Subcutaneous preadipocyte (primary cell): ENCODE measurements at places on chromosomes 2 and 18. TPM values are rescaled to one million over a fixed set of nuclear protein-coding genes. Genes with fewer than 3 reads are reported as not detected.

NDUFV2 gene
- total RNA-seq: 154 and 175 TPM in 2 replicates

SCN2A gene
- under 0.01 and 0.20 TPM in 2 replicates for total RNA-seq

SCYGR4 gene
- not detected in 2 replicates for total RNA-seq

HOXD9 gene
- total RNA-seq: 0.37 and 0.78 TPM in 2 replicates
